ENCODE measurements at places on chromosomes 16 and 17.

DNA sequence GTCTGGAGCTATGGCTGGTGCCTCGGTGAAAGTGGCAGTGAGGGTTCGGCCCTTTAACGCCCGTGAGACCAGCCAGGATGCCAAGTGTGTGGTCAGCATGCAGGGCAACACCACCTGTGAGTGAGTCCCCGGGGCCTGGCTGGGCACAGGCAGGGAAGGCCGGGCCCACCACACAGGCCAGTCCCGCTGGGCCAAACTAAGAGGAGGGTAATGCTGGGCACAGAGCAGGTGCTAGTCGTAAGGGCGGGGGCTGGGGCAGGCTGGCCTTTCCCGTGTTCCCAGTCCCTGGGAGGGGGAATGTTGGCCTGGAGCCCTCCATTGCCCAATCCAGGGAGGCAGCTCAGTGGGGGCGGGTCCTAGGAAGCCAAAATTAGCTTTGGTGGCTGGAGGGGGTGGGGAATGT, 2.5 kb downstream of the KIF1C start:
- DNase-seq, result no peak

- DNase-seq, result no peak
Observed at GRCh38 chr16:22262460-22262859, 34.7 kb upstream of the POLR3E start.

DNA sequence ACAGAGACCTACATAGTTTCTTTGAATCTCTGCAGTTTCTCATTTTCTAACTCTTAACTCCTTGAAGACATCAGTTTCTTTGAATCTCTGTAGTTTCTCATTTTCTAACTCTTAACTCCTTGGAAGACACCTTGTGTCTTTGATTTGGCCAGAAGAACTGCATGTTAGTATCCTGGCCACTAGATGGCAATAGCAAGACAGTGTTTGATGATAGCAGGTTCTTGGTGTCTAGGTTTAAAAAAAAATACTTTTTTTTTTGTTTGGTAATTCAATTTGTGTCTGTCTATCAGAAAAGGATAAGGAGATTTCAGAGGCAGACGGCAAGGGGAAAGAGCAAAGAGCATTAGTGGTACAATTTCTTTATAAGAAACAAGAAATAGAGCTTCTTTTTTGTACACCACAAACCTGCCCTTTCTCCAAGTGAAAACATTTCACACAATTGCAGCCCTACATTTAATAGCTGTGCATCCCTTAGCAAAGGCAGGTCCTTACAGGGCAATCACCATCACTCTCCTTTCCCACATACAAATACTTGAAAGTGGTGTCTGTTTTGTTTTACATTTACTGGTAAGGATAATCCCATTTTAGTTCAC, 1324.9 kb upstream of the CDH8 start:
- peak; percentile 46 for DNase-seq

DNA sequence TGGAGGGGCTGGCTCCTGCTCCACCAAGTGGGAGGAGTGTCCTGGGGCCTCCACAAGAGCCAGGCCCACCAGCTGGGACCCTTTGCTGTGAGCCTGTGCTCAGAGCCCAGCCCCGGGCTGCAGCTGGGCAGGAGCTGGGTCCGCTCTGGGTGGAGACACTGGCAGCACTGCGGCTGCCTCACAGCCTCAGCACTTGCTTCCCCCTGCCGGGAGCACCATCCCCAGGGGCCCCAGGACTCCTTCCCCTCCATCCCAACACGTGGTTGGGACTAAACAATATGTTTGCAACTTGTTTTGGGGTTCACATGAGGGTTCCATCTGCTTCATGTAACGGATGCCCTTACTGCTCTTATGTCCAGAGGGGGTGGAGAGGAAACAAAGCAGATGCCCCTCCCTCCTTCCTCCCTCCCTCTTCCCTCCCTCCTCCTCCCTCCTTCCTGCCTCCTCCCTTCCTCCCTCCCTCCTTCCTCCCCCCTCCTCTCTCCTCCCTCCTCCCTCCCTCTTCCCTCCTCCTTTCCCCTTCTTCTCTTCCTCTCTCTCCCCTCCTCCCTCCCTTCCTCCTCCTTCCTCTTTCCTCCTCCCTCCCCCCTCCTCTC, 16.3 kb upstream of the CBFA2T3 start:
- no peak for DNase-seq

GRCh38 chr16:58443783-58444182, 51.5 kb downstream of the GINS3 start:
- DNase-seq, result no peak

GRCh38 chr17:31673076-31673475, 186.0 kb downstream of the COPRS start:
- no peak for DNase-seq

GRCh38 chr17:34665150-34665806, 85.9 kb downstream of the TMEM132E start:
- no peak for DNase-seq

DNA sequence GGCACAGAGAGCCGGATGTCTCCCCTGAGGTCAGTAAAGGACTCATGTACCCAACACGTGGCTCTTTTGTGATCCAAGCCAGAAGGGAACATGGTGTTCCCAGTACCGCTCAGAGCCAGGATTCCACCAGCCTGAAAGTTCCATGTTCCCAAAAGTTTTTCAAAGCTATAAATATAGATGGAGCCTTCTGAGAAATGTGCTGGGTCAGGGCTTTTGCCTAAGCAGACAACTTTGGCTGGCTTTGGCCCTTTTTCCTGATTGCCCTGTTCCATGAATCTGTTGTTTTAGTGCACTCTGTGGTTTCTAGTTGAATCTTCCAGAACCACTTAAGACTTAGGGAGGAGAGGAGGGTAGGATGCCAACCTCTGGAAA, 128.5 kb upstream of the HS3ST2 start:
- DNase-seq, result no peak

- DNase-seq, result no peak
Observed at GRCh38 chr16:77963185-77964044, 58.9 kb upstream of the CLEC3A start.

GRCh38 chr17:14748036-14748710, 447.3 kb downstream of the HS3ST3B1 start:
- DNase-seq, result no peak

GRCh38 chr16:89031715-89032659, 55.0 kb upstream of the CBFA2T3 start:
- DNase-seq, result no peak

GRCh38 chr17:4902540-4902939, 358 bp downstream of the CHRNE start:
- no peak for DNase-seq

DNA sequence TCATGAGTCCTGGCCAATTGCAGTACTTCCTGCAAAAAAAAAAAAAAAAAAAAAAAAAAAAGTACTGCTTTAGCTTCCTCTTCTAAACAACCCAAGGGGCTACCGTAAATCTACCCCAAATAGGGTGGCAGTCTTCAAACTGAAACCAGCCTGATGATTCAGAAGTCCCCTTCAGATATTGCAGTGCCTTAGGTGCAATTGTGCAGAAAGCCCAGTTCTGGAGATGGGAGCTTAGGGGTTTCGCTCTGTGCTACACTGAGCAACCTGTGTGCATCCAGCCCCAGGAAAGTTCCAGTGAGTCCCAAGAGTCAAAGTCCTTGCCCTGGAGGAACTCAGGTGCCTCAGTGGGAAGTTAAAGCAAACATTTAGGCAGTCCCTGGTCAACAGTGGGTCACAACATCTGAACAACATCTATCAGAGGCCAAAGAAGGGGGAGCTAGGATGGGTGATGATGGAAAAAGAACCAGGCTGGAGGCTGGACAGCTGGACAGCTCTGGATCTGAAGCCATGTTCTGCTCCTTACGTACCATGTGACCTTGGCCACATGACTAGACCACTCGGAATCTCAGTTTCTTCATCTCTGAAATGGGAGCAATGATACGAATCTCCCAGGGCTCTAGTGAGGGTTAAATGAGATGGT, 6.7 kb upstream of the CIITA start:
- no peak for DNase-seq

- no peak for DNase-seq
Observed at GRCh38 chr16:78460428-78460827, 361.0 kb downstream of the WWOX start.

GRCh38 chr17:2957631-2958286, 105.6 kb downstream of the OR1D5 start:
- no peak for DNase-seq

- DNase-seq, result no peak
Observed at GRCh38 chr16:54505549-54506213, 219.1 kb upstream of the IRX3 start.

- no peak for DNase-seq
Observed at GRCh38 chr16:1567988-1568387, 34.5 kb downstream of the TMEM204 start.

GRCh38 chr16:74738113-74738541, 36.5 kb downstream of the FA2H start:
- no peak for DNase-seq

DNA sequence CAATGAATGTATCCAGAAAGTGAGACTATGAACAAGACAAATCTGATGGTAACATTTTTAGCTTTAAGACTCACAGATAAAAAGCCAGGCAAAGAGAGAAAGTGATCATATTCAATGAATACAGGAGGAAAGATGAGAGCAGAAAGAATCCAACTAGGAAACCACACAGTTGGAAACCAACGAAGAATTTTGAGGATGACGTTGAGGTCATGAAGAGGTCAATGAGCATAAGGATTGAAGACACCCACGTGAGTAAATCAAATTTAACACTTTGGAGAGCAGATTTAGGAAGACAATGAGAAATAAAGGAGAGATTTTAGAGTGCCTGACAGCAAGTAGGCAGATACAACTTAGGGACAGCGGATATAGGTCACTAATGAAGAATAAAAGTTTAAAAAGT, 948.1 kb downstream of the KCNJ2 start:
- no peak for DNase-seq

DNA sequence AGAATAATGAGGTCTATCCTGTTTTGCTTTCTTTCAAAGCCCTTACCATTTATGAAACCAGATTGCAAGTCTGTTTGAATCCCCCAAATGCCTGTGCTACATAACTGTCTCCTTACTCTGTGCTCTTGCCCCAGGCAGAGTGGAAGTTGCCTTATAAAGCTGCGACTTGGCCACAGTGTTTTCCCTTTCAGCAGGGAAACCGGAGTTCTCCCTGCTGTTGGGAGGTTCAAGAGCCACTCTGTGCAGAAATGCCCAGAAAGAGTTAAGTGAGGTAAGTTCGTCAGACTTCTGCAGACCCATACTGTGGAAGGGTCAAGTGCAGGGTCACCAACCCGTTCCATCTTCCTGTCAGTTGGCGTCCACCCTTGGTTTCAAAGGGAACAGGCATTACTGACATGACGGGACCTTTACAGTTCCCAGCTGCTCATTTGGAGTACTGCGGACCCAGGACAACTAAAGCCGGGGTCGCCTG, 508.9 kb downstream of the WWOX start:
- DNase-seq, result no peak

GRCh38 chr17:55629995-55630394, 92.7 kb downstream of the TMEM100 start:
- DNase-seq, result no peak

GRCh38 chr17:16551878-16552636, 16.9 kb downstream of the ZNF287 start:
- DNase-seq, result no peak
